Stimulated activated CD4-positive, alpha-beta T cell treated with anti-CD3 and anti-CD28 coated beads, TNF-alpha, amount 100 ng/mL, for 48 hours (primary cell): ENCODE measurements at places on chromosomes 12 and 14.

DNA sequence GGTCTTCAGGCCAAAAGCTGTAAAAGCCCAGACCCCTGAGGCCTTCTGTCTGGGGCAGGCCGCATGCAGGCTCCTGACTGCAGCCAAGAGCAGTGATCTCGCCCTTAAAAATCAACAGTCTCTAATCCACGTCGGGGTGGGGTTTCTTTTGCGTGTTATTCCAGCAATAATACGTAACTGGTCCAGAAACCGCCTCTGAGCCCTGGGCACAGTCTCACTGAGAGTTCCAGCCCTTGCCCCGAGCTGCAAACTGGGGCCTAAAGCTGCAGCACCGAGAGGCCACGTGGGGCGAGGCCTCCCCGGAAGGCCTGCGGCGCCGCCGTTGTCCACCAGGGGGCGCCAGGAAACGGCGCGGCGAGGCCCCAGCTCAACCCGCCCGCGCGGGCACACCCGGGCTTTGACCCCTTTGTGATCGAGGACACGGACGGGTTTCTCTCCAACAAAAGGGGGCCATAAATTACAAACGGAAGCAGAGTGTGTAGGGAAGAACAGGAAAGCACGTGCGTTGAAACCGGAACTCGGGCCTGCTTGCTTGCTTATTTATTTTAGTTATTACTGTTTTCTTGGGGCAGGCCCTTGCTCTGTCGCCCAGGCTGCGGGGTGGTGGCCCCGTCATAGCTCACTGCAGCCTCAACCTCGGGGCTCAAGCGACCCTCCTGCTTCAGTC is 87.2 kb downstream of the NINJ2 start:
- DNase-seq, result peak; percentile 76

- DNase-seq, result no peak
Measured at GRCh38 chr12:59079002-59079401, 158.7 kb upstream of the LRIG3 start.

GRCh38 chr12:60935981-60936761 is 1324.0 kb upstream of the USP15 start:
- no peak for DNase-seq

- DNase-seq, result no peak
Measured at GRCh38 chr12:124441443-124442194, 125.8 kb downstream of the NCOR2 start.

DNA sequence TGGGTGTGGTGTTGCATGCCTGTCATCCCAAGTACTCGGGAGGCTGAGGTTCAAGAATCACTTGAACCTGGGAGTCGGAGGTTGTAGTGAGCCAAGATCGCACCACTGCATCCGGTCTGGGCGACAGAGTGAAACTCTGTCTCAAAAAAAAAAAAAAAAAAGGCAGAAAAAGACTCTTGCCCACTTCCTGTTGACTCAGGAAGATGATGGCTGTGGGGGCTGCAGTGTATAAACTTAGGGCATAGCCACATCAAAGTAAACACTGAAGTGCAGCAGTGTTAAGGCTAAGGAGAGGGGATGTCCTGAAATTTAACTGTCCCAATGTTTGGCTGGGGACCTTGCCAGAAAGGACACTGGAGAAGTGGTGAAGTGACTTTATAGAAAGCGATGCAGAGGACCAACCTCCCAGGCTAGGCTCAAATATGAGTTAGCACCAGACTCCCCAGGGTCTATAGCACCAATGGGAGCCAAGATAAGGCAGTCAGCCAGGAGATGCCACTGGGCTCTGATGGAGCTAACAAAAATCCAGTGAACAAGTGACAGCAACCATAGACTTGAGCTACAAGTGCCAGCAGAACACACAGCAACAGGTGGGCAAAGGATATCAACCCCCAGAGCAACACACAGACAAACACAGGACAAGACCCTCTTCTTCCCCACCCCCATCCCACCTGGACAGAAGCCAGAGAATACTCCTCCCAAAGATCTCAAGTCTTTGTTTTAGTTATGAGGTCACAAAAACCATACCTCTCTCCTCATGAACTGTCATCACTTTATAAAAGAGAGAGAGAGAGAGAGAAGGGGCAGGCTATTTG is 28.0 kb downstream of the NELL2 start:
- peak; percentile 42 for DNase-seq

GRCh38 chr14:55274751-55275150 is 3.5 kb downstream of the FBXO34 start:
- DNase-seq, result no peak

DNA sequence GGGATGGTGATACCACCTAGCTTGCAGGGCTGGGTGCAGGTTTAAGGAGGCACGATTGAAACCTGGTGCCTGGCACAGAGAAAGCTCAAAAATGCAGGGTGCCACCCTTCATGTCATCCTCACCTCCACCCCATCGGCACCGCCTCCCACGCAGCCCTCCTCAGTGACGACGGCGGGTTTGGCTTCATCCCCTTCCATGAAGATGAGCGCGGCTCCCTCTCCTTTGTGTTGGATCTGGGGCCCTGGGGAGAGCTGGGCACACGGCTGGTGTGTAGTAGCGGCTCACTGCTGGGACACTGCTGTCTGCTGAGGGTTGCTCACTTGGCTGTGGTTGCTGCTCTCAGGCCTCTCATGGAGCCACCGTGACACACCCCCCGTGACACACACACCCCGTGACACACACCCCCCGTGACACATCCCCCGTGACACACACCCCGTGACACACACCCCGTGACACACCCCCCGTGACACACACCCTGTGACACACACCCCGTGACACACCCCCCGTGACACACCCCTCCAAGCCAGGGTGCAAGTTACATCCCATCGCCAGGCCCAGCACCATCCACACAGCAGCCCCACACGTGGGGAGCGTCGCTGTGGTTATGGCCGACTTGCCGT is 42.9 kb upstream of the FZD10 start:
- no peak for DNase-seq

- DNase-seq, result no peak
Measured at GRCh38 chr14:99516871-99517642, 35.8 kb downstream of the CCNK start.

DNA sequence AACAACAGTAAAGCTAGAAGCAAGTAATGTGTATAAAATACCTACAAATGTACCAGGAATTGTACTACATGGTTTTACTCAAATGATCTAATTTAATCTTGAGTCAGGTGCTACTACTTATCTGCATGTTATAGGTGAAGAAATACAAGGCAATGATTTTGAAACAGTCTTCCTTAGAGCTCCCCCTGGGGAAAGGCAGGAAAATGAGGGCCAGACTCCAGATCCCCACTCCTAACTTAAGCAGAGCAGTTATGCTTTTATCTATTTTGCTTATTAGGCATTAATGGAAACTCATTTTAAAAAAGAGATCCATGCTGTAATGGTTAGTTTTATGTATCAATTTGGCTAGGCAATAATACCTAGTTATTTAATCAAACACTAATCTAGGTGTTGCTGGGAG is 109.3 kb upstream of the CPSF6 start:
- DNase-seq, result no peak

DNA sequence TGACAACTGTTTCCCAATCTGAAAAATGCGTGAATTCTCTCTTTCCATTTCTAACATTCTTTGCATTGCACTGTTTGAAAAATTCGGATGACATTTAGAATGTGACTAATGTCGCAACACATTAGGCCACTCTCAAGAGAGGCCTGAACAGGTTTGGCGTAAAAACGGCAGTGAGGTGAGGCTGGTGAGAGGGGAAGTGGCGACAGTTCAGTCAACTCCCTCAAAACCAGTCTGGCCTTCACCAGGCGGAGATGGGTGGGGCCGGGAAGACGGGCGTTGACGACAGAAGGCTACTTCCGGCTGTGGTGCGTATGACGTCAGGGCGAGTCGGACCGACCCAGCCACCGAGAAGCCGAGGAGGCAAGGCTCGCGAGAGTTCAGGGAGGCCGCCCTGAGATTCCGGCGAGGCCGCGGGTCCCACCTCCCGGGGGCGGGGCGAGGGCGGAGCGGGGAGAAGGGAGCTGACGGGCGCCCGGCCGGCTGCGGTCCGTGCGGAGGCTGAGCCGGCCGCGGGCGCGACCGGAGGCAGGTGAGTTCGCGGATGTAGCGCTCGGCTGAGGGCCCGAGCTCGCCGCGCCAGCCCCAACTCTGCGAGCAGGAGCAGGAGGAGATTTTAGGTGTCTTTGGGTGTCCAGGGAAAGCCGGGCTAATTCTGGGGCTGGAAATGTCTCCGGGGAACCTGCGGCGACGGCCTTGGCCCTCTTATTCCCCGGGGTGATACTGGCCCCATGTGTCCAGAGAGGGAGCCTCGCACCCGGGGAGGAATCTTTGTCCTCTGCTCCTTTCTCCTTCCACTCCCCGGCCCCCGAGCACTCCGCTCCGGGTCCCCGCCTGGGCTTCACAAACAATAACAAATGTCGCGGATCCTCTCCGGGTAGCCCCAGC is at the start of gene STK38L:
STK38L (plus strand) TSS at position 483 of the 885 bp plus-strand sequence. CDS start 53,435 bp downstream, outside the sequence.
- peak; percentile 94 for DNase-seq

- DNase-seq, result no peak
Measured at GRCh38 chr14:54487771-54488170, 1.0 kb downstream of the GMFB start.

DNA sequence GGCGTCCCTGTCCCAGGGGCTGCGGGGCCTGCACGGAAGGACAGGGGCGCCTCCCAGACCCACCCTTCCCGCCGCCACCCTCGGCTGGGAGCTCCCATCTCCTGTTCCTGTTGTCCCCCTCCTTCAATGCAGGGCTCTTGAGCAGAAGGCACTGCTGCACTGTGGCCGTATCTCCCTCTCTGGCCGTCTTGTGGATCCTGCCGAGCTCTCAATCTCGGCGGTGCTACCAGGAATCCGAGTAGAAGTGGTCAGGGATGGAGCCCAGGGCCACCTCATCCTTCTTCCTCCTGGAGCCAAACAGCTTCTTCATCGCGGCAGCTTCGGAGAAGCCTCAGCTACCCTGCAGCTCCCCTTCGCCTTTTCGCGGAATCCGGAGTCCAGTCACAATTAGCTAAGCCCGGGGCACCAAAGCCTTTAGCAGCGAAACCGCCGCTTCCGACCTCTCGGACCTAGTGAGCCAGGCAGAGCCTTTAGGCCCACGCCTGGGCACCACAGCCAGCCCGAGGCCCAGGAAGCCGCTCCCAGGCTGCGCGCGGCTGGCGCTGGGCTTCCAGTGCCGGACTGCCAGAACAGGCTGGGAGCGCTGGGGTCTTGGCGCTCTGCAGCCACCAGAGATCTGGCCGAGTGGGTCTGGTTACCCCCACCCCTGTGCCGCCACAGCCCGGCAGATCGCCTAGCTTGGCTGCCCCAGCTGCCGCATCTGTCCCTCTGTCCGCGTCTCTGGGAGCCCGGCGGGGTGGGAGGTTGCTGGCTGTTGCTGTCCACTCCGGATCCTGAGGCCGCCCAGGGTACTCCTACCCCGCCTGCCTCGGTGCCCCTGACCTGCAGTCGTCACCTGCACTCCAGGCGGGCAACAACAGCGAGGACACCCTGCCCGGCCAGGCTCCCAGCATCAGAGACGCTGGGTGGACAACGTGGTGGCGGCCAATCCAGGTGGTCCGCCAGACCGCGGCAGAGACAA is 69.1 kb downstream of the ASCL4 start:
- DNase-seq, result no peak
